ENCODE measurements at places on chromosomes 5 and 9. TPM values are rescaled to one million over a fixed set of nuclear protein-coding genes. Genes with fewer than 3 reads are reported as not detected.

Gene ANXA2R
- 2.8 TPM for total RNA-seq

- no peak overlapping the region for H3K27ac ChIP-seq
- peaks cover 10% of the 10 kb centered on the region for H3K27me3 ChIP-seq
- H3K4me3 ChIP-seq: no peak overlapping the region
Observed at GRCh38 chr9:132832171-132832881, 45.8 kb downstream of the AK8 start.

Gene IFNA21
- total RNA-seq: not detected

GRCh38 chr5:143648696-143649095, 163.3 kb upstream of the HMHB1 start:
- no peak overlapping the region for H3K4me3 ChIP-seq
- no peaks in the 10 kb centered on the region for H3K36me3 ChIP-seq
- no peak overlapping the region for H3K27ac ChIP-seq
- H3K27me3 ChIP-seq: no peaks in the 10 kb centered on the region

DNA sequence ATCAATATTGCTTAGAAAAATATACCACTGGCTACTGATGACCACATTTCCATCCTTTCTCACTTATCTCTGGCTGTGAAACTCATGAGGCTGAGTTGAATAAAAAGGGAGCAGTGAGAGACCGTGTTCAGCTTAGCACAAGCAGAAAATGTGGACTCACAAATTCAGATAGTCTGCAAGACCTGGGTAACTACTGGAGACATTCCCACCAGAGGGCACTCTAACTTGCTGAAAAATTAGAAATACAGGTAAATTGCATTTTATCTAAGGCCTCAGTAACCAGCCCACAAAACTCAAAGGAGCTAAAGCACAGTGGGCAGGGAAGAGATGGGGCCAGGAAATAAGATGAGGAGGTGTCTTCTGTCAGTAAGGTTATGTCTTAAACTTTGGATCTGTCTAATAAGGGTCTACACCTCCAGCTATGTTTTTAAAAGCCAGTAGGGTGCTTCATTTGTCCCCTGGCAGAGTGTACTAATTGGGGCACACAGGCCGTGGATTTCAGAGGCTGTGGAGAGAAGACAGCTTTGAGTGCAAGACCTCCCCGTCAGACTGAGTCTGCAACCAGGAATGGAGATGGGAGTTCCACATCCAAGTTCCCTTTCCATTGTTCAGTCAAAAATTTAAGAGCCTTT, 8.7 kb upstream of the NDUFB6 start:
- no peak overlapping the region for H3K27ac ChIP-seq
- DNase-seq: peak; percentile 61
- no peaks in the 10 kb centered on the region for H3K4me1 ChIP-seq

Gene SLC34A3
- total RNA-seq: 0.06 TPM

Gene TERT
- total RNA-seq: 0.50 TPM

Gene ORM2
- 0.28 TPM for total RNA-seq

Gene SAP30L
- total RNA-seq: 35.5 TPM

Gene CCDC152
- 13.8 TPM for total RNA-seq

DNA sequence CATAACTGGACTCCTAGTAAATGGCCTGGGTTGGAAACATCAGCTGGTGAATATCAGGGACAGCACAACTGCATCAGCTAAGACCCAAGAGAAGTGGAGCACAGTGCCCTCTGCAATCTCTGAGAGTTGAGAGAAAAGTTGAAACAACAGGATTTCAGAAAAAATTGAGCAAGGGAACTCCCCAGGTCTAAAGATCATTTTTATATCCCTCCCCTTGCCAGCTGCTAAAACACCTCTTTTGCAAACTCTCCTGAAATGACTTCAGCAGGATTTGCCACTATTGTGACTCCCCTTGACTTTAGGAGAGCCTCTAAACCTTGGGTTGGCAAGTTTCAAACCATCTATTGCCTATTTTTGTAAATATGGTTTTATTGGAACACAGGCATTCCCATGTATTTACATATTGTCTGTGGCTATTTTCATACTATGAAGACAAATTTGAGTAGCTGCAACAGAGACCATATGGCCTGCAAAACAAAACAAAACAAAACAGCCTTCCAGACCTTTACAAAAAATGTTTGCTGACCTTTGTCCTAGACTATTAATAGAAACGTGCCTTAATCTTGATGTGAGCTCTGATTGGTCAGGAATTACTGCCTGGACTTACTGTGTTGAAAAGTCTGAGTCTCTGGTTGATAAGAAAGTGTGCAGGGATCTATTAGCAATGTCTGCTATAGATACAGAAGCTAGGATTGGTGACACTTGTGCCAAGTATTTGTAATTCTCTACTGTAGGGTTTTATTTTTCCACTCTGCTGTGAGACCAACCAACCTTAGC, 37.7 kb upstream of the PLPPR1 start:
- H3K27ac ChIP-seq: no peak overlapping the region
- no peaks in the 10 kb centered on the region for H3K4me1 ChIP-seq
- H3K27me3 ChIP-seq: no peaks in the 10 kb centered on the region

DNA sequence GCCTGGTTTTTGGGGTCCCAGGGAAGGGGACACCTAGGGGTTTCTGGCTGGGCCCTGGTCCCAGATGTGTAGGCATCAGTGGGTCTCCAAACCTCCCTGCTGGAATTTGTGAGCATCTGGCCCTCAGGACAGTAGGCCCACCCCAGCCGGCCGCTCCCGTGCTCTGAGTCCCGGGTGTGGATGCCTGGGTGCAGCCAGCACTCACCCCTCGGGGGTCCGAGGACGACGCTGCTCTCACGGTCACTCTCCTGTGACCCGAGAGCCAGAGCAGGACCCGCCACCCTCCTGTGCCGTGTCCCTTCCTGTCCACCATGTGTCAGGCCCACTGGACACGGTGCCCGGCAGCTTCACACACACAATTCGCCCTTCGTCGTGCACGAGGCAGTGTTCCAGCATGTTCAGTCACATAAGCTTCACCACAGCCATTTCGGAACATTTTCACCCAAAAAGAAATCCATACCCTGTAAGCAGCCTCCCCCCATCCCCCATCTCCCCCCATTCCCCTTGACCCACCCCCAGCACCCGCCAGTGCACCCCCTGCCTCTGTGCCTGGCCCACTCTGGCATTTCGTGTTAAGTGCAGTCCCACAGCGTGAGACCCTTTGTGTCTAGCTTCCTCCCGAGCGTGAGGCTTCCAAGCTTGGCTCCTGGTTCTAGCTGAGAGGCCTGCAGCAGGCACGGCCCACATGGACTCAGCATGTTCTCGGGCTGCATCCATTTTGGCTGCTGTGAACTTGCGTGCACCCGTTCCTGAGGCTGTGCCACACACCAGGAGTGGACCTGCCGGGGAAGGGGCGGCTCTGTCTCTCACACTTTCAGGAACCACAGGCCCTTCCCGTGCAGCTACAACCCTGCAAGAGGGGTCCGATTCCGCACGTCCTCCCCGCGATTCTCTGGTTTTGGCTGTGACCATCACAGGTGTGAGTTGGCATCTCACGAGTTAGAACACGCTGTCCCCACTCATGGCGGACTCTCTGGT, 40.5 kb downstream of the NKD2 start:
- peaks cover 31% of the 10 kb centered on the region for H3K36me3 ChIP-seq
- H3K4me3 ChIP-seq: no peak overlapping the region
- H3K4me1 ChIP-seq: peaks cover 8% of the 10 kb centered on the region
- no peak for DNase-seq

DNA sequence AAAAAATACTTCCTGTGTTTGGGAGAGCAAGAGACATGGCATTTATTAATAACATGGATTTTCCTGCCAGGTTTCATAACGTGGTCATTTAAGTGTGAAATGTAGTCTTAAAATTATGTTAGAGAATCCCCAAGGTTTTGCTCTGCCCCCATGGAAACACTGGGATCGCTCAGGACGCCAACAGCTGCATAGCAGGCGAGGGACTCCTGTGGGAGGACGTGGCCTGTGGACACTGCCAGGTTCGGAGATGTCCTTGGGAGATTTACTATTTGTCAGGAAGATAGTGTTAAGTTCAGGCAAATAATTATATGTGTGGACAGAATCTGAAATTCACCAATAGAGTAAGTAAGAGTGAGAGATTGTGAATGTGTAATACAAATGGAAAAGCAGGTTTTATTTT, 977 bp downstream of the BTNL9 start:
- peaks cover 4% of the 10 kb centered on the region for H3K4me1 ChIP-seq
- H3K27me3 ChIP-seq: peaks cover 8% of the 10 kb centered on the region
- DNase-seq: no peak

DNA sequence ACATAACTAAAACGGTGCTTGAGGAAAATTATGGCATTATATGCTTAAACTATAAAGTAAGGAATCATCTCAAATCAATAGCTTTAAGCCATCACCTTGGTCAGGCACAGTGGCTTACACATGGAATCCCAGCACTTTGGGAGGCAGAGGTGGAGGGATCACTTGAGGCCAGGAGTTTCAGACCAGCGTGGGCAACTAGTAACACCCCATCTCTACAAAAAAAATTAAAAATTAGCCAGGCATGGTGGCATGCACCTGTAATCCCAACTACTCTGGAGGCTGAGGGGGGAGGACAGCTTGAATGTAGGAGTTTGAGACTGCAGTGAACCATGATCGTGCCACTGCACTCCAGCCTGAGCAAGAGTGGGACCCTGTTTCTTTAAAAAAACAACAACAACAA, 22.6 kb downstream of the ACTL7A start:
- peaks cover 23% of the 10 kb centered on the region for H3K36me3 ChIP-seq
- DNase-seq: no peak
- H3K27ac ChIP-seq: no peak overlapping the region

Gene ANKRD34B
- 0.39 TPM for total RNA-seq
